Activated CD8-positive, alpha-beta memory T cell treated with anti-CD3 and anti-CD28 coated beads for 1 hour (primary cell): ENCODE measurements at places on chromosomes 5 and 9.

DNA sequence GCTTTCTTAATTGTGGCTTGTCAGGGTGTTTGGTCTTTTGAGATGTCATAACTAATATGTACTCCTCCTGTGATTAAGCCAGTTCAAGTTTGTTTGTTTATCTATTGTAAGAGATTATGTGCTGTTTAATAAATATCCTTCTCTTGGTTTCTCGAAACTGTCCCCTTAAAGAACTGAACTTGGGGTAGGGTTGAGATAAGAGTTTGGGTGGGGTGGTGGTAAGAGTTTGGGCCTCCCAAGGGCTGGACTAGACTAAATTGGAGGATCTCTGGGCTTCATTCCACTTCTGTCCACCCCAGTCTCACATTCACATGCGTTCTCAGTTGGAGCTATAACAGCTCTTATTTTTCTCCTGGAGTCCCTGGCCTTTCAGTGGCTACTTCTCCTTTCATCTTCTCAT is 38.2 kb downstream of the AQP7 start:
- no peak for DNase-seq

DNA sequence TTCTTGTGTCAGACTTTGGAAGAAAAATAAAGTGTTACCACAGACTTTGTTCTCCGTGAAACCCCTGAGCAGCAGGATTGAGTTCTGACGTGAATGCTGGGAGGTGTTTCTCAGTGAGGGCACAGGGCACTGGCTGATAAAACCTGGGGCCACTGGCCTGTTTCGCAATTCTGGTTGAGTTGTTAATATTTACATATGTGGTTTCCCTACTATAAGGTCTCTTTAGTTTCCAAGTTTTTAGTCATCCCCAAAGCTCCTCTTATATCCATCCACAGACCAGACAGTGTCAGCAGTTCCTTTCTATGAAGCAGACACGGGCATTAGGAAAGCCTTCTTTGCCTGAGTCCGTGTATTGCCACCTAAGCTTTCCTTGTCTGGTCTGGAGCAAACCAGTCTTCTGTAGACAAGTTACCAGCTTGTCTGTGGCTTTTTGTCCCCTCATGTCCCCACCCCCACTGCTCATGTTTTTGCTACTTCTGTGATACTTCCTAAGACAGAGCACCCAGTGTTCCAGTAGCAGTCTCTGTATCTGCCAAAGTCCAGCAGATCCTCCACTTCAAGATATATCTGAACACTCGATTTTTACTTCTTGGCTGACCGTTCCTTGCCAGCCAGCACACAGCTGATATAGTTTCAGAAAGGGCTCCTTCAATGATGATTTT is 42.0 kb downstream of the ACO1 start:
- DNase-seq: no peak

GRCh38 chr9:89865357-89865756 is 260.5 kb downstream of the GADD45G start:
- DNase-seq: no peak

GRCh38 chr9:112764837-112765236 is 14.3 kb downstream of the SNX30 start:
- DNase-seq: no peak

DNA sequence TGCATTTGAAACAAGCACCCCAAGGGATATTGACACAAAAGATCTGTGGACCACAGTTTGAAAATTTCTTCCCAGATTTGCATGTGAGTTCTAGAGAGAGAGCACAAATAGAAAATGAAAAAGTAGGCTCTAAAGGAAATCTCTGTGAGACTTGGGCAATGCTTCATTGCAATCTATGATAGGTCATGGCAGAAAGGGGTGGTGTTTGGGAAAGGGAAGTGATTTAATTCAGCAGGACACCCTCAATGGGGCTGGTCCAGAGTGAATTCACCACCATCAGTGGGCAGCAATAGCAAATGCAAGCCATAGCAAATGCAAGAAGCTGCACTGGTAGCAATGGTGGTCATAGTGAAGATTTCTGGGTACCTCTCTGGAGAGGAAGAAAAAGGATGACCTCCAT is 58.1 kb downstream of the ANKRD55 start:
- DNase-seq: no peak

DNA sequence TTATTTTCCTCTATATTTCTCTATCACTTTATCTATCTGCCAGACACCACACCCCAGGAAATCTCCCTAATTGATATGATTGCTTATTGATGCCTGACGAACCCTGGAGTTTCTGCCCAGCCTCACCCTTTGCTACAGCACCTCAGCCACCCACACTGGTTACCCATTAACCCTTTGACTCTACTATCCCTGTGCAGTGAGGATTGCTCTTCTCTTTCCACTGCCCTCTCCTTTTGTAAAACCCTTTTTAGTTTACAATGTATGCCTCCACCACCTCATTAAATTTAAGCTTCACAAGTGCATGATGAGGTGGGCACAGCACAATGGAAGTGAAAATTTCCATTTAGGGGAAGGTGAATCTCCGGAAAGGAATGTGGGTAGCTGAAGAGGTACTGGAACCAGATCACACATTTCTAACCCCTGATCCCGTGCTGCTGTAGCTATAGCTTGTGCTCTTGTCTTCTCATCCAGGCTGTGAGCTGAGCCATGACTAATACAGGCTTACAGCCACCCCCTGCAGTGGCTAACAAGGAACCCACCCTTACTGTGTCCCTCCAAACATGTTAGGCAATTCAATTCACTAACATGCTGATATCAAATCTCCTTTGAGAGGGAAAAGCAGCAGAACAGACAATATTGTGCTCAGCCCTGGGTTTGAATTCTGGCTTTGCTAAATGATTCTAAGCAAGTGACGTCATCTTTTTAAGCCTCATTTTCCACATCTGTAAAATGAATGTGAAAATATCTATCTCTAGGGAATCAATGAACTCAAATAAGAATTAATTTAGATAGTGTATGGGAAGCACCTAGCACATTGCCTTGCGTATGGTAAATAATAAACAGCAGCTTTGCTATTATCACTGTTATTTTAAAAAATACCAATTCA is 186.9 kb upstream of the TRIM32 start:
- no peak for DNase-seq

GRCh38 chr5:109324351-109324750 is 85.4 kb downstream of the PJA2 start:
- DNase-seq: no peak

GRCh38 chr5:10045376-10045775 is 204.3 kb downstream of the ATPSCKMT start:
- no peak for DNase-seq

GRCh38 chr9:136351252-136351800 is 12.2 kb downstream of the DNLZ start:
- no peak for DNase-seq

DNA sequence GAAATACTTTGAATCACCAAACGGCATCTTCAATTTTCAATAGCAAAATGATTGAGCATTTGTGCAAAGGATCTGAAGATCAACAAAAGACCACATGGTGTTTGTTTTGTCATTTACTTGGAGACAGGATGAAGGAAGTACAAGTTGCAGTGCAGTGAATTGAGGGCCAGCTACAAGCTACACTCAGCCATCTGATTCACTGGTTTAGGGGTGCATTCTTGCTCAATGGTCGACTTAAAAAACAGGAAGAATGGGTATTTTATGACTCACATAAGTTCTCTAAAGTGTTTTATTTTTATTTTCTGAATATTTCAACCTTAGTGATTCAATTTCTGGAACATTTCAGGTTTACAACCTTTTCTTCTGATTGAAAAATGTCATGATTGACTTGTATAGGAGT is 412.1 kb upstream of the ADAMTSL1 start:
- DNase-seq: no peak

GRCh38 chr5:75363726-75364495 is 26.9 kb downstream of the HMGCR start:
- no peak for DNase-seq

DNA sequence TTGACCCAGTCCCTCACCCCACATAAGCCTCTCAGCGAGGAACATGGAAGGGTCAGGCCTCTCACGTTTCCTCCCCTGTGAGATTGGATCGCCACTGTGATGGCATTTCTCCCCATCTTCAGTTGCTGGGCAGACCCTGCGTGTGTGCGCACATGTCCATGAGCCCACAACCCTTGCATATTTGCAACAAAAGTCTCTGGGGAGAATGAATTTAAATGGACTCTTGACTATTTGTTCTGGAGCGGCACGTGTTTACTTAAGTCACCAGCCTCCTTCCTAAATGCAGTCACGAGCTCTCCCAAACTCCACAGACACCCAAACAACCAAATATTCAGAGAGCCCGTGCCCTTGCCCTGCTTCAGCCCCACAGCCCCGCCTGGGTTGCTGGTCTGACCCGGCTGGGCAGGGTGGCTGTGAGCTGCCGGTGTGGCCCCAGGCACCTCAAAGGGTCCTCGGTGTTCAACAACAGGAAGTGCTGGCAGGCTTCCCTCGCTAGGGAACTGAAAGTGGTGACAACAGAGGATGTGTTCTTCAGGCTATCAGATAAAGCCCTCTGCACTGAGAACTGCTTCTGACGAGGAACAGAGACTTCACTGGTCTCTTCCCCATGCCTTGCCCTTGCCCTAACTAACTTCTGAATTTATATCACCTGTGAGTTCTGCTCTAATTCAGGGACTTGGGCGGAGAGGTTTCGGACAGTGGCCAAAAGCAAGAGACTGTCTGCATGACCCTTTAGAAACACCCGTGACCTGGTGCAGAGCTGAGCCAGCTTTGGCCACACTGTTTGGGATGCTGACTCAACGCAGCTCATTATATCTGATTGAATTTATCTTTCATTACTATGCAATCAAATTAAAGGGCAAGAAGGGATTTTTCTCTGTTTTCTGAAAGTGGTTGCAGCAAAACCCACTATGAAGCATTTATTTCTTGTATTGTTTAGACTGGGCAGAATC is 19.2 kb upstream of the CD180 start:
- peak; percentile 52 for DNase-seq

DNA sequence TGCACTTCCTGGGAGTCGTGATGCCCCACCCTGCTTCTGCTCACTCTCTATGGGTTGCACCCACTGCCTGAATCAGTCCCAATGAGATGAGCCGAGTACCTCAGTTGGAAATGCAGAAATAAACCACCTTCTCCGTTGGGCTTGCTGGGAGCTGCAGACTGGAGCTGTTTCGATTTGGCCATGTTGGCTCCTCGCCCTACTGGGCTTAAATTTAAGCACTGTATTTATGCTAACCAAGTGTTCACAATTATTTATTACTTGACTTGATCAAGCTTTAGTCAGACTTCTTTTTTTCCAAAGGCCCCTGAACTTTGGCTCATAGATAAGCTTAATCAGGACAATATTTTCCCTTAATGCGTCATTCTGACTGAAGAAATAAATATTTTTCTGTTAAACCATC is 1072.4 kb upstream of the CDH9 start:
- no peak for DNase-seq
